ENCODE measurements at places on chromosomes 6 and 20.

GRCh38 chr20:53079828-53080686, 107.9 kb downstream of the TSHZ2 start:
- DNase-seq = no peak

DNA sequence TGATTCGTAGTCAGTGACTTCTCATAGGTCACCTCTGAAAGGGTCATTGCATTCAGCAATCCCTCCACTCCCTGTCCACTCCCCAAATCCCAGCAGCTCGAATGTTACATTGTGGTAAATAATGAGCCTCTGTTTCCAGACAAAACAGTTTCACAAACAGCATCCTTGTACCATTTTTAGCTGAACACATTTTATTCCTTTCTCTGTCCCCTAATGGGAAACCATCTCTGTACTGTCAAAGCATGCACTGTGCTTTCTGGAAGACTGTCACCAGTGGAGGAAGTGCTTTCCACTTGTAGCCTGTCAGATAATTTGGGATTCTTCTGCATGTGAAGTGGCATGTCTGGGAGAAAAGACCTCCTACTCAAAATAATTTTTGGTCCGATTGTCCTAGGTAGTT, 82.0 kb downstream of the SLC35F1 start:
- DNase-seq = no peak

DNA sequence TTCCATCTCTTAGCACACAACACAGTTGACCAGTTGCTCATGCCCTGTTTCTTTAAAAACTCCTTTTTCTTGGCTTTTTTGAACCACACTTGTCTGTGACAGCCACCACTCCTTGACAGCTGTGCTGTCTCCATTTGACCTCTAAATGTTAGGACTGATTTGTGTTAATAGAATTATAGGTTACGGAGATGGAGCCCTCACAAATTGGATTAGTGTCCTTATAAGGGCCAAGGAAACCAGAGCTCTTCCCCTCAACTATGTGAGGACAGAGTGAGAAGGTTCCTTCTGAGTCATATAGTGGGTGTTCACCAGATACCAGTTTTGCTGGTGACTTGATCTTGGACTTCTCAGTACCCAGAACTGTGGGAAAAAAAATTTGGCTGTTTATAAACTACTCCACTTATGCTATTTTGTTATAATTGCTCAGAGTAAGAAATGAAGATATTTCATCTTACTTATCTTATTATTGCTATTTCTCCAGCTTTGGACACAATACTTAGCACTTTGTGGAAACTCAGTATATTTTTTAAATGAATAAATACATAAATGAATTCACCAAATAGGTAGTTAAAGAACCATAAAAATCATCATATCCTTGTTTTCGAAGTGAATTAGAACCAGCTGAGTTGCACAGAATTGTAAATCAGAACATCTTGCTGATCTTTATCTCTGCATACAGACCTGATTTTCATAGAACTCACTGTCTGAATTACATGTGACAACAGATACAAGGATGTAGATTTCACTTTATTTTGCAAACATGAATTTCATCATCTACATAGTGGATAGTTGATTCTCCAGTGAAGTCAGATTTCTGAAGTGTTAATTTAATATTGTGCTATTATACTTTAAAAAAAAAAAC, 598.5 kb upstream of the IRAK1BP1 start:
- DNase-seq = no peak

DNA sequence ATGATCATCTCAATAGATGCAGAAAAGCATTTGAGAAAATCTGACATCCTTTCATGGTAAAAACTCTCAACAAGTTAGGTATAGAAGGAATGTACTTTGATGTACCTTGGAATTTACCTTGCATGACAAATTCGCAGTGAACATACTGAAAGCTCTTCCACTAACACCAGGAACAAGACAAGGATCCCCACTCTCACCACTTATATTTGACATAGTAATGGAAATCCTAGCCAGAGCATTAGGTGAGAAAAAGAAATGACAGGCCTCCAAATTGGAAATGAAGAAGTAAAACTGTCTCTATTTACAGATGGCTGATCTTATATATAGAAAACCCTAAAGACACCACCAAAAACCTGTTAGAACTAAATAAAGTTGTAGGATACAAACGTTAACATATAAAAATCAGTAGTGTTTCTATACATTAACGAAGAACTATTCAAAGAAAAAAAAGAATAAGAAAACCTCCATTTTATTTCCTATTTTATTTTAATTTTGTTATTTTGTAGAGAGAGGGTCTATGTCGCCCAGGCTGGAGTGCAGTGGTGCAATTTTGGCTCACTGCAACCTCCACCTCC, 26.9 kb downstream of the PCNA start:
- DNase-seq = no peak

GRCh38 chr6:166176106-166176505, 8.5 kb upstream of the TBXT start:
- DNase-seq = no peak

DNA sequence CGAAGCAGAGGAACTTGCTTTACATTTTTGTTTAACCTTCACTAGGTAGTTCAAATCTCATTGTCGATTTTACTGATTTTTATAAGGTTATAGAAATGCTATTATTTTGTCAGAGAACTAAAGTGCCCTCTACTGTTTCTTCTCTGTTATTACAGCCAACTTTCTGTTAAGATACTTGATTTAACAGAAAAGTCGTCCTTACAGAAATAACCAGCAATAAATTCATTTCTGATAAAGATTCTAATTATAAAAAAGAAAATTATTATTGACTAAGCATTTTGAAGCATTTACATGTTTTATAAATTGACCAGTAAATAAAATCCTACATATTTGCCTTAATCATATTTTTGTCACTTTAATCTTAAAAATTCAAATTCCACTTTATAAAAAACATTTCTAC, 60.8 kb downstream of the OGFRL1 start:
- no peak for DNase-seq

- DNase-seq = no peak
Observed at GRCh38 chr6:100465701-100466409, 1.1 kb upstream of the SIM1 start.

DNA sequence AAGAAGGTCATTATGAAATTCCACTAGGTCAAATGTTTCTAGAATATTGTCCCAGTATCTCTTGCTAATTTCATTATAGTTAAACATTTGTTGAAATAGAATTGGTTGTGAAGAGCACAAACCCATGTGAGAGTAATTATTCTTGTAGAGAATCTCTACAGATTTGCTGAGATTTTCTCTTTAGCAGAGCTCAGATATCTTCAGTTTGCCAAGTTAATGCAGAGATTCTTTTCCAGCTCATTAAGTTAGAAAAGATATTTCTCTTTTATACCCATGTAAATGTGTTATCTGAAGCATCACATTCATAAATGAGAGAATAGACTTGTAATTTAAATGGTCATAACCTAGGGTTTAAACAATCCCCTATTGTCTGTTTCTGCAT, 232.0 kb upstream of the TAB2 start:
- DNase-seq = no peak

DNA sequence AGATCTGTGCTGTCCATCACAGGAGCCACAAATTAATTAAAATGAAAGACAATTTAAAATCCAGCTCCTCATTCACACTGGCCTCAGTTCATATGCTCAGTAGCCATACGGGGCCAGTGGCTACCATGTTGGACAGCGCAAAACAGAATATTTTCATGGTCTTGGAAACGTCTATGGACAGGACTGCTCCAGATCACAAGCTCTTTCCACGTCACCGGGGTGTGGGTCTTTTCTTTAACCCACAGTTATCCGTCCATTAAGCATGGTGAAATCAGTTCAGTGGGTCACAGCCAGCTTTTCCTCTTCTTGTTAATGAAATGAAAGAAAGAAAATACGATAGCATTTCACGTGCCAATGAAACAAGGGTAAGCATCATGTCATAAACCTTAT, 24.1 kb downstream of the GFOD1 start:
- DNase-seq = no peak

GRCh38 chr6:107237992-107238660, 122.8 kb upstream of the BEND3 start:
- no peak for DNase-seq

DNA sequence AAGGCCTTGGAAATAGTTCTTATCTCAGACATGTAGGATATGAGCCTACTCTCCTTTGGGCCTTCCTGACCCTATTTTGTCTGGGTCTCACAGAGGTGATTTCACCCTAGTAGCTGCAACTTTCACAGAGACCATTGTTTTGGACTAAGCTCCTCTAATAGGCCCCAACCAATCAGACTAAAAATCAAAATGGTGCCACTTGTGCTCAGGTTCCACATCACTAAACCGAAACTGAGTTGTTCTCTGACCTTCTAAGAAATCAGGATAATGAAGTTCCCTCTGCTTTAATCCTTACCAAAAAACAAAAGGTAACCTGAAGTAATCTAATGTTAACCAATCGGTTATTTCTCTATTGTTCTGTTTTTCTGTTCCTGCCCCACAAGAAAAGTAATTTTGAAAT, 143.6 kb downstream of the CD24 start:
- DNase-seq = no peak

- no peak for DNase-seq
Observed at GRCh38 chr6:38476141-38476540, 163.6 kb downstream of the BTBD9 start.

GRCh38 chr20:20528861-20529260, 161.0 kb downstream of the INSM1 start:
- DNase-seq = no peak

GRCh38 chr6:152052061-152052460, 244.6 kb downstream of the ESR1 start:
- no peak for DNase-seq

- DNase-seq = no peak
Observed at GRCh38 chr6:89355511-89356194, 3.1 kb upstream of the UBE2J1 start.

DNA sequence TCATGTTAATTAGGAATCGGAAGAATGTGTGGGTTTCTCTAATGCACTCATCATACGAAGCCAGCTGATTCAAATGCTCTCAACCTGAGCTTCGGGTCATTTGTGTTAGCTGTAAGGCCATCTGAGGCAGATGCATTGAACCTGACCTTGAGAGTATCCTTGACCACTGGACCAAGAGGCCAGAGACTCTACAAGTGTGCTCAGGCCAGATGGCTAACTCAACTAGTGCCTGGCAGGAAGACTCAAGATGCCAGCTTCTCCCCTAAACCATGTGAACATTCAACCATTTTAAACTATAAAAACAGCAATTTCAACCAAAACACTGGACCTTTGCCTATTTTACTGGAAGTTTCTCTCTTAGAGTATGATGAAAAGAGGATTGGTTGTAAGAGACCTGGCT, 168.6 kb upstream of the CDH4 start:
- DNase-seq = no peak

DNA sequence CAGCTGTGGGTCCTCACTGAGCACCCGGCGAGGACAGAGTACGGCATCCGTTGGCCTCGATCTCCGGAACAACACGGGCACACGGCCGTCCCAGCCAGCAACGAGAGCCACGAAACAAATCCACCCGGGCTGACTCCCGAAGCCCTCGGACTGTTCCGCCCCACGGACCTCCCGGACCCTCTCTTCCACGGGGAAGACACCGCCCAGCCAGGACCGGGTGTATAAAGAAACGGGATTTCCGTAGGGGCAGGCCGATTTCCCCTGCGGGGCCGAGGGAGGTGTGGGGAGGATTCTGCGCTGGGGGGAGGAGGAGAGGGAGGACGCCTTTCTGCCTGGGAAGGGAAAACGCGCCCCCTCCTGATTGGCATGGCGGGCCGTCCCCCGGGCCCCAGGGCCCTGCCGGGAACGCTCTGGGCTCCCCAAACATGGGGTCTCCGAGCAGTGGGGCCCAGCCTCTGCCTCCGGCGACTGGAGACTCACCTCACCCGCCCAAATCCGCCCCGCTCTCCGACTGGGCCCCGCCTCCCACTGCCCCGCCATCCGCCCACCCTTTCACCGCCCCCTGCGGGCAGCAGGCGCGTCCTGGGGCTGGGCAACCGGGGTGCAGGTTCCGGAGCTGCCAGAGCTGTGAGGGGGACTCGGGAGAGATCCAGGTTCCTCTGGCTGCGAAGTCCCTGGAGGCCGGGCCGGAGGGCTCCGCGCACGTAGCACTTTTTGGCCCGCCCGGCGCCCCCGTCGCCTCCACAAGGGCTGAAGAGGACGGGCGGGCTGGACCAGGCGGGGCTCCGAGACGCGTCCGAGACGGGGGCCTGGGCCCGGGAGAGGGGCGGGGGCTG, 679 bp upstream of the PPDPF start:
- no peak for DNase-seq

GRCh38 chr6:149138089-149138488, 179.4 kb upstream of the TAB2 start:
- no peak for DNase-seq

GRCh38 chr6:3323696-3324261, 65.0 kb downstream of the PSMG4 start:
- no peak for DNase-seq

GRCh38 chr20:62644802-62645496, 2.6 kb downstream of the SLCO4A1 start:
- no peak for DNase-seq

- DNase-seq = no peak
Observed at GRCh38 chr6:41996997-41997396, 53.3 kb upstream of the TAF8 start.

DNA sequence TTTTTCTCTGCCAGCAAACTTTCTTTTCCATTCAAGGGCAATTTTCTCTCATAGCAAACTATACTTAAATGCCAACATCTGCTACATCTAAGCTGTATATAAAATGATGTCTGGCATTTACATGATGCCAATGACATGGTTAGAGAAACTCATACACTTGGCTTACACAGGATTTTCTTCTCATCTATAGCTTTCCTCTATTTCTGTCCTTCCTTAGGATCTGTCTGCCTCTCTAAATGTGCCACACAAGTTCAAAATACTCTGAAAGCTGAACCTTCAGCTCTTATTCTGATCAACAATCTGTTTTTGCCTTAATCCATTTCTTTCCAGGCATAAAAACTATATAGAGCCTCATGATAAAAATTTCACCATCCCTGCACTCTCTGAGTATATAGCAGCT, 290.9 kb upstream of the RNF217 start:
- DNase-seq = no peak

- DNase-seq = no peak
Observed at GRCh38 chr6:130965656-130966055, 97.4 kb downstream of the EPB41L2 start.

DNA sequence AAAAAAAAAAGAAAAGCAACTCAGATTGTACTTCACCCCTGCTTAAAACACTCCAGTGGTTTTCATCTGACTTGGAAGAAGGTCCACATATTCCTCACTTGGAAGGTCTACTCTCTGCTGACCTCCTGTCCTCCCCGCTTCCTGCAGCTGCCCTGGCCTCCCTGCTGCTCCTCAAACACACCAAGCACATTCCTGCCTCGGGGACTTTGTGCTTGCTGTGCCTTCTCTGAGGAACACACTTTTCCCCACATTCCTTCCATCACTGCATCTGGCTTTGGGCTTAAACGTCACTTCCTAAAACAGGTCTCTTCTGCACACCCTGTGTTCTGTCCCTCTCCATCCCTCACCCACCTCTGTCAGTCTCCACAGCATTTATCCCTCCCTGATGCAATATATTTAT, 4.9 kb upstream of the PDYN start:
- DNase-seq = no peak

DNA sequence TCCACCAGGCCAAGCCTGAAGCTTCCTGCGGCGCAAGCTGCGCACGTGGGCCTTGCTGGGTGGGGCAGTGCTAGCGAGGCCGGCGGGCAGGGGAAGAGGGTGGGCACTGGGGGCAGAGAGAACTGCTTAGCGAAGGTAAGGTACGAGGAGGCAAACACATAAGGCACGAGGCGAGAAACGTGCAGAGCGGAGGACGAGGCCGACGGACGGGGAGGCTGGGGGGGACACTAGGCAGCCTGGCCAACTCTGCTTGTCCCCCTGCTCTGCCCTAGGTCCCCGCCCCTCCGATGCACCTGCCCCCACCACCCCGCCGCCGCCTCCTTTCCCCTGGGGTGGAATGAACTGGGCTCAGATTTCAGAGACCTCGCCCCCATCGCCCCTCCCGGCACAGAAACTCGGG, 2.1 kb downstream of the HLA-DQB1 start:
- no peak for DNase-seq
